Psoas muscle (tissue), 8 donors: ENCODE measurements at places on chromosomes 2 and 18. TPM values are rescaled to one million over a fixed set of nuclear protein-coding genes. Genes with fewer than 3 reads are reported as not detected.

DNA sequence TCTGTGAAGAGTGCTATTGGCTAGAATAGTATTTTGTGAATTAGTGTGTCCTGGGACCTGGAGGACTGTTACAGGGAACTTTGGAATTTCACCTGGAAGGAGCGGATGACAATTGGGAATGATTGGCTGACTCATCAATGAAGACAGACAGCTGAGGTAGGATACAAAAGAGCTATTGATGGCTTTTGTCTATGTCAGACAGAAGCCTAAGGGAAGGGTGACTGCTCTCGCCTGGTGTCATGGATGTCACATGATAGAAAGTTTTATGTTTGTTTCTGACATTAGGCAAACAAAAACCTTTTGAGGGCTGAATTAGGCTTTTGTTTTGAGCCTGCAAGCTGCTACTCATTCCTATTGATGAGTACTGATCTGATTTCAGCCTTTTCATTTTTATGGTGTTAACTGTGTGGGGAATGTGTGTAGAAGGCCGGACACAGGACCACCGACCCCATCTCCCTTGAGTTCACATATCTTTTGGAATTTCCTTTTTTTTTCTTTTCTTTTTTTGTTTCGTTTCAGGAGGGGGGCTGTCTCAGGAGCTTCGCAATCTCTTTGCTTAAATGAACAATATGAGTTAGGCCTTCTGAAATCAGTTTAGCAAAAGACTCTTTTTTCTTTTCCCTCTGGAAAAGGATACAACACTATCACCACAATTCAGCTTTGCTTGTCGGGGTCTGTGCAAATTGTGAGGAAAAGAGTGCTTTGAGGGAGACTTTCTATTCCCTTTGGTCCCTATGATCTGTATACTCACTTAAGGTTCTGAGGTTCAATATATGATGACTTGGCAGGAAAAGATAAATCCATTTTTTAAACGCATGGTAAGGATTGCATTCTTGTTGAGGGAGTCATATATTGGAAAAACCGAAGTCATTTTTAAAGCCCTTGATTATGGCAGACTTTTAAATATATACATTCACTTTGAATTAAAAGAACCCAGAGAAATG is 207.9 kb upstream of the FIGN start:
- H3K4me3 ChIP-seq = no peak overlapping the region
- no peaks in the 10 kb centered on the region for H3K27me3 ChIP-seq
- no peaks in the 10 kb centered on the region for H3K36me3 ChIP-seq
- H3K4me1 ChIP-seq = no peaks in the 10 kb centered on the region
- no peak overlapping the region for H3K27ac ChIP-seq
- no peak for DNase-seq

Gene LYG2
- not detected for total RNA-seq

Gene CCDC74B
- total RNA-seq = not detected

GRCh38 chr2:20314562-20315501 is 35.8 kb downstream of the PUM2 start:
- no peaks in the 10 kb centered on the region for H3K27me3 ChIP-seq
- peaks cover 86% of the 10 kb centered on the region for H3K36me3 ChIP-seq
- no peak for DNase-seq
- H3K4me1 ChIP-seq = no peaks in the 10 kb centered on the region
- H3K27ac ChIP-seq = no peak overlapping the region
- H3K4me3 ChIP-seq = no peak overlapping the region

DNA sequence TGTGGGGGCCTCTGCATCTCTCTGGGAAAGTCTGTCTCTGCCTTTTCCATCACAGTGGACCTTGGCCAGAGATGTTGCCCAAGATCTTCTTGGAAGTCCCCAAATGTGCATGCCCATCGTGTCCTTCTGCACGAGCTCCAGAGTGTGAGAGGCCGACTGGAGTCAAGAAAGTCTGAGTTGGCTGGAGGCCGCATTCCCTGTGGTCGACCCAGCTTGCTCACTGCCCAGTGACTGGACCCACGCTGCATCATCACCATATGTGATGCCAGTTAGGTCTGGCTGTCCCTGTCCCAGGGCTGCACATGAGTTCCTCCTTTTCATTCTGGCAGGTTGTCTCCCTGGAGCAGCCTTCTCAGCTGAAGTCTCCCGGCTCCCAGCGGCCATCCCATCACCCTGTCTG is 93.8 kb downstream of the ARL4C start:
- DNase-seq = no peak
- H3K27me3 ChIP-seq = no peaks in the 10 kb centered on the region
- no peaks in the 10 kb centered on the region for H3K4me1 ChIP-seq
- no peak overlapping the region for H3K27ac ChIP-seq
- no peak overlapping the region for H3K4me3 ChIP-seq

Gene SERPINB12
- total RNA-seq = not detected

Gene SLC9A4
- not detected for total RNA-seq

DNA sequence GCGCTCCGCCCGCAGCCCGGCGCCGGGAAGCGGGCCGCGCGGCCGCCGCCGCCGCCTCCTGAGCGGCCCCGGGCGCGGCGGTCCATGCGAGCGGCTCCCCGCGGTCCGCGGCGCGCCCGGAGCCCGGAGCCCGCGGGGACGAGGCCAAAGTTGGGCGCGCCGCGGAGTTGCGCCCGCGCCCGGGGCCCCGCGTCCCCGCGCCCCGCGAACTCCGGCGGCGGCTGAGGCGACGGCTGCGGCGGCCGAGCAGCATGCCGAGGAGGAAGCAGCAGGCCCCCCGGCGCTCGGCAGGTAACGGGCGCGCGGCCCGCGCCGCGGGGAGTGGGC is 992 bp downstream of the TSHZ1 start:
- no peaks in the 10 kb centered on the region for H3K27me3 ChIP-seq
- DNase-seq = no peak
- peak overlapping the region; percentile 91 for H3K4me3 ChIP-seq

DNA sequence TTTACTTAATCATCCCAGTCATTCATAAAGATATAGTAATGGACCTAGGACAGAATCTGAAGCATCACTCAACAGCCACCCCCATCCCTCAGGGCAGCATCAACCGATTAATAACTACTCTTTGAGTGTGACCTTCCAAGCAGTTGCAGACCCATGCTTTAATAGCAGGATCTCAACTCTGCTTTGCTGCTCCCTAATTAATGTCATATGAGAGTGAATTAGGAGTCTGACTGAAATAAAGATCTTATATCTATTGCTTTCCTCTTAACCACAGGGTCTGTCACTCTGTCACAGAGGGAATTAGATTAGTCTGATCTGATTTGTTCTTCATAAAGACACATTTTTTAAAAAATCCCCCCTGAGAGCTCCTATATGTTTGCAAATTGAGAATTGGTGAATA is 46.1 kb upstream of the LRP1B start:
- H3K4me3 ChIP-seq = no peak overlapping the region
- no peaks in the 10 kb centered on the region for H3K4me1 ChIP-seq
- H3K36me3 ChIP-seq = no peaks in the 10 kb centered on the region

Gene TMEM37
- total RNA-seq = 1.7 TPM

DNA sequence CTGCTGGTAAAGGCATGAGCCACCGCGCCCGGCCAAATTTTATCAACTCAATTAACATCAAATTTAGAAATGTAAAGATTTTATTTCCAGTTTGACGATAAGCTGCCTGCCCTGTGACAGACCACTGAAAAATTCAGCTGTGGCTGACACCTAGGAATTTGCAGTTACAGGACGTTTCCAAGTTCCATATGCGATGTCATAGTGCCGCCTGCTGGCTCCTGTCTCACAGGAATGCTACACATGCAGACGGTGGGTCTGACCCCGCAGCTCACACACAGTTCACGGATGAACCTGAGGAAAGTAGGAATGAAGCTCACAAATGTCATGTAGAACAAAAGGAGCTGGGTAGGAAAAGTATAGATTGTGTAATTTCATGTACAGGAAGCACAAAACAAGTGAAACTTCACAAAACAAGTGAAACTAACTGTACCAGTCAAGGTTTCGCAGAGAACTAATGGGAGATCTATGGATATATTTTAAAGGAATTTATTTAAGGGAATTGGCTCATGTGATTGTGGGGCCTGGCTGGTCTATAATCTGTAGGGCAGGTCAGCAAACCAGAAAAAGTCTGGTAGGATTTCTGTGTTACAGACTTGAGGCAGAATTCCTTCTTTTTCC is 13.2 kb upstream of the SEH1L start:
- H3K27me3 ChIP-seq = no peaks in the 10 kb centered on the region
- no peaks in the 10 kb centered on the region for H3K36me3 ChIP-seq
- DNase-seq = peak; percentile 80
- H3K4me1 ChIP-seq = no peaks in the 10 kb centered on the region
- no peak overlapping the region for H3K27ac ChIP-seq

Gene RAPH1
- total RNA-seq = 21.9 TPM

DNA sequence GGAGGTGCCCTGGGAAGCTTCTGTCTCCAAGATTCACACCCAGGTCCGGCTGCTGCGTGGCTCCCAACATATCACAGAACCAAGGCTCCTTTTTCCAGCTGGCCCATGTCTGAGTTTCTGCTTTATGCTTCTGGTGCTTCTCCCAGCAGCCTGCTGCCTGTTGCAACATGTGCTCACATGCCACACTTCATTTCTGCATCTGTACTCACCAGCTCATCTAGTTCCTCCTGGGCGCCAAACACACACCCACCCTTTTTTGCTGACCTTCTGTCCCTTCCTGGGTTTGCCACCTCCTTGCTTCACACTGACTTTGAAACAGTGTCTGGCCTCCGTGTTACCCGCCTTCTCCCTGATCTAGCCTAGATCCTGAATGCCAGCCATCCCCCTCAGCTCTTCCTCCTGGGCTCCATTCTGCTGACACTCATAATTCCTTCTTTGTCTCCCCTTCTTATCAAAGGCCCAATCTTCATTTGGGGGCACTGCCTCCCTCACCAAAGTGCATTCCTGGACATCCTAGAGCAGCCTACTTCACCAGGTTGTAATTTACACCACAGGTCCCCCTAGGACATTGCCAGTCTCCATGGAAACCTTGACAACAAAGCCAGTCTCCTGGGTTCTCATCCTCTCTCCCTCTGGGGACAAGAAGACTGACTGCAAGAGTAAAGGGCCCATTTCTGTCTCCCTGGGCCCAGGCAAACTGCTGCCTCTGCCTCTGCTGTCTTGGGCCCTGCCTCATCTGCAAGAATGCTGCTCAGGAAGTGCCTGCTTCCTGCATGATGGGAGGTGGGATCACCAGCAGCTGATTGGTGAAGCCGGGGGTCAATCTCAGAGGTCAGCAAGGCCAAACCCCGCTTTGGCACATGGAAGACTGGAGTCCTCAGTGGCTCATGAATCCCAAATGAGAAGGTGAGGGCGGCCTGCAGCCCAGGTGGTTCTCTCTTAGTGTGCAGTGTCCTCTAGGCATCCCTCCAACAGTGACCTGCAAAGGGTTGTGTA is 13.9 kb upstream of the PROM2 start:
- no peak overlapping the region for H3K27ac ChIP-seq
- H3K4me1 ChIP-seq = no peaks in the 10 kb centered on the region
- no peaks in the 10 kb centered on the region for H3K27me3 ChIP-seq
- H3K36me3 ChIP-seq = no peaks in the 10 kb centered on the region

DNA sequence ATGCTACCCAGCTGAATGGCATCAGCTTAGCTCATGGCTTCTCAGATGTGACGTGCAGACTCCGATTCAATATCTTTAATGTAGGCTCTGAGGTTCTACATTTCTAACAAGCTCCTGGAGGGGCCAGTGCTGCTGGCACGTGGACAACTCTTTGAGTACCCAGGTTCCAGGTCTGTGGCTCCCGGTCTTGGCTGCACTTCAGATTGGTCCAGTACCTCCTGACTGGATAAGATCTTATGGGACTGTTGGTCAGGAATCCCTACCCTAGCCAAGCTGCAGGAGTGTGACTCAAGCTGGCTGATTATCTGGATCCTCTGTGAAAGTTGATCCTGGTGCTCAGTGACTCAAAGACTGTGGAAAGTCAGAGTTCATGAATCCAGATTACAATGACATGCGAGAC is 222.1 kb downstream of the ANKRD30B start:
- no peak for DNase-seq
- H3K4me1 ChIP-seq = no peaks in the 10 kb centered on the region
- no peak overlapping the region for H3K4me3 ChIP-seq
- H3K36me3 ChIP-seq = no peaks in the 10 kb centered on the region
- no peaks in the 10 kb centered on the region for H3K27me3 ChIP-seq

DNA sequence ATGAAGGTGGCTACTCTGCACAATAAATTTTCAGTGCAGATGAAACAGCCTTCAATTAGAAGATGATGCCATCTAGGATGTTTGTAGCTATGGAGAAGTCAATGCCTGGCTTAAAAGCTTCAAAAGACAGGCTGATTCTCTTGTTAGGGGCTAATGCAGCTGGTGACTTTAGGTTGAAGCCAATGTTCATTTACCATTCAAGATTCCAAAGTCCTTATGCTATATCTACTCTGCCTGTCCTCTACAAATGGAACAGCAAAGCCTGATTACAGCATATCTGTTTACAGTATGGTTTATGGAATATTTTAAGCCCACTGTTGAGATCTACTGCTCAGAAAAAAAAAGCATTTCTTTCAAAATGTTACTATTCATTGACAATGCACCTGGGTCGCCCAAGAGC is 15.8 kb downstream of the TGFA start:
- H3K36me3 ChIP-seq = no peaks in the 10 kb centered on the region
- no peaks in the 10 kb centered on the region for H3K27me3 ChIP-seq
- no peak overlapping the region for H3K27ac ChIP-seq
- no peak overlapping the region for H3K4me3 ChIP-seq
- no peak for DNase-seq

DNA sequence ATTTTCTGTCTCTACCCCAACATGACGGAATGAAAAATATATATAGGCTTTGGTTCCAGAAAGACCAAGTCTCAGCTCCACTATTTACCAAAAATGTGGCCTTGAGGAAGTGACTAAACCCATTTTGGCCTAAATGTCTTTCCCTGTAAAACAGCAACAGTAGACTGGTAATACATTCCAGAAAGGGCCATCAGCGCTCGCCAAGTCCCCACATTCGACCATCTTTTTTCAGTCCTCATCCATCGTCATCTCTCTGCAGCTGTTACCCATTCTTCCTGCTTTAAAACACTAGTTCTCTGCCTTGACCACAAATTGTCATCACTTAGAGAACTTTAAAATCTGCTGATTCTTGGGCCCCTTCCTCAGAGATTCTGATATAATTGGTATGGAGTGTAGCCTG is 183.8 kb upstream of the CTAGE1 start:
- no peak overlapping the region for H3K4me3 ChIP-seq
- H3K27me3 ChIP-seq = peaks cover 9% of the 10 kb centered on the region
- no peak overlapping the region for H3K27ac ChIP-seq
- DNase-seq = no peak

GRCh38 chr2:43941359-43941758 is 54.4 kb downstream of the LRPPRC start:
- no peak overlapping the region for H3K27ac ChIP-seq
- no peaks in the 10 kb centered on the region for H3K27me3 ChIP-seq
- H3K4me1 ChIP-seq = no peaks in the 10 kb centered on the region
- no peak overlapping the region for H3K4me3 ChIP-seq

Gene FEV
- total RNA-seq = not detected

Gene CD8B
- not detected for total RNA-seq

Gene TNFAIP6
- 1.4 TPM for total RNA-seq

Gene LIPG
- total RNA-seq = 4.3 TPM

GRCh38 chr2:120343433-120344105 is 2.4 kb upstream of the INHBB start:
- H3K27ac ChIP-seq = no peak overlapping the region
- DNase-seq = peak; percentile 90
- H3K36me3 ChIP-seq = no peaks in the 10 kb centered on the region
- peaks cover 30% of the 10 kb centered on the region for H3K27me3 ChIP-seq
- H3K4me1 ChIP-seq = peaks cover 19% of the 10 kb centered on the region

GRCh38 chr2:189673661-189674373 is 653 bp upstream of the ANKAR start:
- H3K27ac ChIP-seq = peak overlapping the region; percentile 91
- H3K27me3 ChIP-seq = no peaks in the 10 kb centered on the region
- H3K36me3 ChIP-seq = no peaks in the 10 kb centered on the region
- no peak for DNase-seq

GRCh38 chr2:174233771-174234275 is 14.5 kb downstream of the OLA1 start:
- no peaks in the 10 kb centered on the region for H3K27me3 ChIP-seq
- H3K36me3 ChIP-seq = no peaks in the 10 kb centered on the region
- H3K4me3 ChIP-seq = no peak overlapping the region
- H3K27ac ChIP-seq = no peak overlapping the region
- no peaks in the 10 kb centered on the region for H3K4me1 ChIP-seq
- no peak for DNase-seq

Gene GREB1L
- total RNA-seq = 7.8 TPM
